Stimulated activated CD4-positive, alpha-beta T cell treated with anti-CD3 and anti-CD28 coated beads, TNF-alpha, amount 100 ng/mL, for 4 hours (primary cell): ENCODE measurements at places on chromosomes 6 and 20.

DNA sequence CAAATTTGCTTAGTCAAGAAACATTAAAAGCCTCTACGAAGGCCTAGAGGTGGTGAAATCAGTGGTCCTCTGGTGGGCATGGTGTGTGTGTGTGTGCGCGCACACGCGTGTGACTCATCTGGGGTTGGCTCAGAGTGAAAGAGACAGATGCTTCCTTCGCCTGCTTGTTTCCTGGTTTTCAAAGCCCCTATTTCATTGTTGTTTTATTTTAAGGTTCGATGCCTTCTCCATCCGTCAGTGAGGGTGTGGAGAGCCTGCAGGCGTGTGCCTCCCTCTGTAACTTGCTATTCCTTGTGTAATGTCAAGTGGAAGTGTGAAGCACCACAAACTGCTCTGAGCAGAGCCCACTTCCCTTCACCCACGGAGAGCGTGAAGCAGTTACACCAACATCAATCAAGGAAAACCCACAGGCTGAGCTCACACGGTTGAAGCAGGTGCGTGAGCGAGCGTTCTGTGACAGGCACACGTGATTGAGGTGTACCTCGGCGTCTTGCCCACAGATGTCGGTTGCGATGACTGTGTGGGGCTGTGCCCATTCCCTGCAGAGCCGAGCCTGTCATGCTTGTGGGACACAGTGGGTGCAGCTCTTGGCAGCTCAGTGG, 233.9 kb downstream of the PRL start:
- peak; percentile 2 for DNase-seq

DNA sequence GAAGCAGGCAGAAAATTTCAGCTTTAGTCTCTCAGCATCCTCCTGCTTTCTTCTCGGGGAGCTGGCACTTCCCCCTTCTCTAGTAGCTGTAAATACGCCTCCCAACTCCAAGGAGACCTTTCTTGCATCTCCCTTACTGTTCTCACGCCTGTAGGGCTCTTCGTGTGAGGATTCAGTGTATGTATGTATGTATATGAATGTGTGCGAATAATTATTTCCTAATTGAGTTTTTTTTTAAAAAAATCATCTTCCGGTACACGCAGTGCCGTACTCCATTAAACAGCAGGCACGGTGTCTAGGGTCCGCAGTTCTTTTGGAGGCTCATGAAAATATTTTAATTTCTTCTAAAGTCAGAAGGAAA, 85.4 kb downstream of the HFE start:
- no peak for DNase-seq

- no peak for DNase-seq
Measured at GRCh38 chr20:53695797-53696527, 102.3 kb upstream of the ZNF217 start.

DNA sequence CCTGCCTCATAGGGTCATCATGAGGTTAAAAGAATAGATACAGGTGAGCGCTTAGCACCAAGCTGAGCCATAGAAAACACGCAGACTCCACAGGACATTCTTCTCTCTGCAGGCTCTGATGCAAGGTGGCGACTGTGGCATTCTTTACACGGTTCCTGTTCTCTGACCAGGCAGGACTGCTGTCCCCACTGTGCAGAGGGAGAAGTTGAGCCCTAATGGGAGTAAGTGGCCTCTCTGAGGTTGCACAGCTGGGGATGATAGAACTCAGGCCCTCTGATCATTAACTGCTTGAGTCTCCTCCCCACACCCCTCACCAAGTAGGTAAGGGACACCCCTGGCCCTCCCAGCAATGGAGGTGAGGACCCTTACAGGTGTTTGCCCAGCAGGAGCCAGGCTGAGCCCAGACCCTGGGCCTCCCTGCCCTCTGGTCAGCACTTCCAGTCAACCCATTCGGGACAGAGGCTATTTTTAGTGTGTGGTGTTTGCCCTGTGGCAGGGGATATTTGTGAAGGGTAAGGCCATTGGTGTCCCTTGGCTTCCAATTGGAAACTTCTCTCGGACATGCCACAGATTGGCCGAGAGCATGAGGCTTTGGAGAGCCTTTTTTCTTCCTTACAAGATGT, 116.8 kb downstream of the VEGFA start:
- DNase-seq, result no peak

DNA sequence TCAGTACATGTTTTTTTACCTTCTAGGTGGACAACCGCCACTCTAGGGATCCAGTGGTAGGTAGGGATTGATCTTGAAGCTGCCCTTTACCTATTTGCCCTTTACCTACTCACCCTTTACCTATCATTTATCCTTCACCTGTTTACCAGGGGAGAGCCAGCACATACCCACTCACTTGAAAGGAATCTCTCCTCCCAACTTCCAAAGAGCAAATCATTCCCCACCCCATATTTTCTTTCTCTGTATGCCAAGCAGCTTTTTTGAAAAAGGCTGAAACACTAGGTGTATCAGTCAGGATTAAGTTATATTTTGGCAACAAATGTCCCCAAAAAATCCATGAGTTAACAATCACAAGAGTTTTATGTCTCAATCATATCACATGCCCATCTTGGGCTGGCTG, 10.5 kb upstream of the EPM2A start:
- DNase-seq, result no peak

DNA sequence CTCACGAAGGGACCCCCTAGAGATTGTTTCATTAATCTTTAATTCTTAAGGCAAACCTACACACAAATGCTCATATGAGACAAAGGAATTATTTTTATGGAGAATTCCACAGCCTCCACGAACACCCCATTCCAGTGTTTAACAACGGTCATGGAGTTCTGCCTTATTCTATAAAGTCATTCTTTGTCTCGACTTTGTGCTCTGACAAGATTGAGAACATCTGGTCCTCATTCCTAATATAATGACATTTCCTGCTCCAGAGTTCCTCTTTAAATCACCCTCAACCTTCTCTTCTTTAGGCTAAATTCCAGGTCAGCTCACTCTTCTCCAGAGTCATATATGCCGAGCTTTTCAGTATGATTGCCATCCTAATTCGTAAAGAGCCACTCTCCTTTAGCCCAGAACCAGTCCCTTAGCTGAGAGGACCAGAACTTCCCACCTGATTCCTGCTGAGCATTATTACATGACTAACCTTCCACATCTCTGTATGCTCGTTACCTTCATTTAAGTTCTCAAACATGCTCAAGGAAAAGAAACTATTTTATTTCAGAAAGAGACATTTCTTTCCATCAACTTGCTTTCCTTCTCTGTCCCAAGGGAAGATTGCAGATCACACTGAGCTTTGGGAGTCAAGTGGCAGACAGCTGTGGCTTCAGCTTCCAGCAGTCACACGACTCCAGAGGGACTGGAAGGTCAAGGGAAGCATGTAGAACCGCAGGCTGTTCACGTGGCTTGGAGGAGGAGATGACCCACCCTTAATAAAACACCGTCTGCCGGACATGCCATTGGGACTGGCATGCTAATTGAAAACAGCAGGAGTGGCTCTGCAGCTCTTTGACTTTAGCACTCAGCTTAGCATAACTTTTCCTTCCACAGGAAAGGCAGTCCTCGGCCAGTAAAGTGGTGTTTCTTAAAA, 467.1 kb upstream of the HSF2 start:
- DNase-seq, result no peak

DNA sequence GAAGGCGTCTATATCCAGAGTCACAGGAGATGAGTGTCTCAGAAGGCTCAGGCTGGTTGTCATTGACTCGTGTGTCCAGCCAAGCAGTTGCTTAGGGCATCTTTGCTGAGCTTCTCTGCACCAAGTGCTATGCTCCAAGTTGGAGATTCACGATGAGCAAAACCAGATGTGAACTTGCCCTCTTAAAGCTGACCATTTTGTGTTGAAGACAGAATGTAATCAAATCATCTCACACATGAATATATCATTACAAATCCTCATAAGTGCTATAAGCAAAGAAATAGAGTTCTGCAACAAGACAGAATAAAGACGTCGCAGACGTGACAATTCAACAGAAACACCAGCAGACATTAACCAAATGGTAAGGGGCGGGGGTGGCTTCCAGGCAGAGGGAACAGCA, 103.9 kb downstream of the ALDH8A1 start:
- DNase-seq, result no peak

- DNase-seq, result no peak
Measured at GRCh38 chr6:7392402-7392801, 2.8 kb downstream of the RIOK1 start.

DNA sequence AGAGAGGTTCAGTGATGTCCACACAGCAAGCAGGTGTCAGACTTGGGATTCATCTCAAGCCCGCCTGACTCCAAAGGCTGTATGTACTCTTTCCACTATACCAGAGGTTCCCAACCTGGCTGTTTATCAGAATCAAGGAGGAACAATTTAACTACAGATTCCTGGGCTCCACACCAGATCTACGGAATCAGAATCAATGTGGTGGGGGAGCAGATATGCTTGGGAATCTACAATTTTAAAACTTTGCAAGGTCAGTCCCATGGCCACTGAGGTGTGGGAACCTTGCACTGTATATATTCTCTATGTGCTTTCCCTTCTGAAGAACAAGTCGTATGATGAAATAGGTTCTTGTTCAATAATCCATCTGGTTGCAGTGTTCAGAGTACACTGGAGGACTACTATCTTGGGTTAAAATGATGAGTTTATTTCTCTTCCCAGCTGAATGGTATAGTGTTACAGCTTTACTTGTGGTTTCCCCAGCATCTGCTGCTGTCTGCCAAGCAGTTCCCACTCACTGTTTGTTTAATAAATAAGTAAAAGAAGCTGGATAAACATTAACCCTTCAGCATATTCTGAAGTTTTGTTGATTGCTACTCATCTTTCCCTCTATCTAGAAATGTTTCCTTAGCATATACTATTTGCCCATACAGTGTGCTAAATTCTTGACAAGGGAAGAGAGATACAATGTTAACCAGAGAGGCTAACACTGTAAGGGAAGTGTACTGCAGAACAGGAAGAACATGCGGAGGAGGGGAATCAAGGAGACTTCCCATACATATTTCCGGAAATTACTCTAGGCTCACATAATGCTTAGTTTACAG, 9.9 kb downstream of the TTI1 start:
- DNase-seq, result no peak

DNA sequence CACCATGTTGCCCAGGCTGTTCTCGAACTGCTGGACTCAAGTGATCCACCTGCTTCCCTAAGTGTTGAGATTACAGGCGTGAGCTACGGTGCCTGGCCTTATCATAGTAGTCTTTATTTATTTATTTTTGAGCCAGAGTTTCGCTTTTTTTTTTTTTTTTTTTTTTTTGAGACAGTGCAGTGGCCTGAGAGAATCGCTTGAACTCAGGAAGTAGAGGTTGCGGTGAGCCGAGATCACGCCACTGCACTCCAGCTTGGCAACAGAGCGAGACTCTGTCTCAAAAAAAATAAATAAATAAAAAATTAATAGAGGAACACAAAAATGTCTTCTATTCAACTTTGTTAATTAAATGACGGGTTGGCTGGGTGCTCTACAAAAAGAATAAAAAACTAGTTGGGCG, 12.9 kb downstream of the MAPRE1 start:
- DNase-seq, result no peak

GRCh38 chr20:24832518-24832917, 116.6 kb upstream of the CST7 start:
- no peak for DNase-seq

DNA sequence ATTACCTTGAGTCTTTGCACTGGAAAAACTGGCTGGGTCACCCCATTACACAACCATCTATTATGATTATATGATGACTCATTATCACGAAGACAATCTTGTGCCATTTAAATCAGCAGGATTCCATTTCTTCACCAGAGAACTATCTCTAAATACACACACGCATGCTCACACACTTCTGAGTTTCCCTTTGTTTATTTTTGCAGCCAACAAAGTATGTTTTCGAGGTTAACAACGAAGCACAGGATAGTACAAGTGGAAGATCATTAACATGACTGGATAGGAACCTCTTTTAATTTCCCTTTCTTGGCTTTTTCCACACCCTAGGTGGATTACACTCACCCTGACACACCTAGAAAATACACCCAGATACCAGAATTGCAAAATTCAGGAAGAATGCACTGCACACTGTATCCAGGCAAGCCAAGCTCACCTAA, 18.9 kb downstream of the PERP start:
- no peak for DNase-seq

- no peak for DNase-seq
Measured at GRCh38 chr20:2293971-2294370, 1.8 kb upstream of the TGM3 start.

DNA sequence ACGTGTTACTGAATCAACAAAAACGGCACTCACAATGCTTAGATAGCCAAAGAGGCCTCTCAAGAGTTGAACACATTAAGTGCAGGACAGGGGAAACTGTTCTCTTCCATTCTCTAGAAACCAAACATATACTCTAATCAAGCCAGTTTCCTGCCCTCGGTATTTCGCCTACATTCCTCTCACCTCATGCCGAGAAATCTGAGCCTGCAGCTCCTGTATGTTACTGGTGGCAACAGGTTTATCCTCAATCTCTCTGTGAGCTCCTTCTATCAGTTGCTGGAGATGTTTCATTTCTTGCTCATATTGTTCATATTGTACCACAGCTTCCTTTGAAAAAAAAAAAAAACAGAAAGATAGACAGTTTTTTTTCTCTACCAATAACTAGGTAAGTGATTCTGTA, 328.9 kb downstream of the SYNE1 start:
- no peak for DNase-seq

GRCh38 chr6:143536866-143537691, 25.6 kb upstream of the FUCA2 start:
- DNase-seq, result peak; percentile 36

DNA sequence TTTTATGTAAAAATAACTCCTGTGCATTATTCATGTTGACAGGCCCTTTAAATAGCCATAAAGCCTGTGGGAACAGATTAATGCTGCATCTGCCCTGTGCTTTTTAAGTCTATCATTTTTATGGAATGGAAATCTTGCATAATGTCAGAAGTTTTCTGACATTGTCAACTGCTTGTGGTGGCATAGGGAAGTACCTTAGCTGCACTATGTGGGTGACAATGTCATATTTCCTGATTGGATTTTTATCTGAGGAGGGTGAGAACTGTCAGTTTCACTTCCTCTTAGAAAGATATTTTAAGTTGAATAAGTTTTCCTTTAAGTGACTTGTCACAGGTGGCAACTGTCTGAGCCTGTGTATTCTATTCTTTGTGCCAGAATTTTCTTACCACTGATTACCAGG, 267.9 kb downstream of the PLCB1 start:
- DNase-seq, result no peak

- DNase-seq, result no peak
Measured at GRCh38 chr6:109001291-109001894, 93.3 kb downstream of the SESN1 start.

- no peak for DNase-seq
Measured at GRCh38 chr6:26183237-26183580, 96.0 kb downstream of the HFE start.

DNA sequence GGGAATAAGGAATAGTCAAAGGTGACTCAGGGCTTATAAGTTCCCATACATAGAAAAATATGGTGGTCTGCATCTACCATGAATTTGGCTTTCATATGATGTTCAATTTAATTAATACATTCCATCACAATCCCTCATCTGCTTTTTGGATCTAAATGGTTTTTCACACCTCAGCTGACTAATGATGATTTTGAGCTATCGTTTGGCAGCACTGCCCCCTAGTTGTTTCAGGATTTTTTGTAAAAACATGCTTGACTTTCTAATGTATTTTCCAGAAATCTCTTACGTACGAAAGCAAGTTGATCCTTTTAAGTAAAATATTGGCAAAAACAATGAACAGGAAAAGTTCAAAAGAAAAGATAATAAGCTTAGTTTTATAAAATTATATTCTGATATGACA, 408.6 kb upstream of the ADGRB3 start:
- no peak for DNase-seq
